ENCODE measurements at places on chromosomes 11 and 22.

- peak; percentile 54 for DNase-seq
Observed at GRCh38 chr11:68076371-68077042, 37.7 kb downstream of the TCIRG1 start.

DNA sequence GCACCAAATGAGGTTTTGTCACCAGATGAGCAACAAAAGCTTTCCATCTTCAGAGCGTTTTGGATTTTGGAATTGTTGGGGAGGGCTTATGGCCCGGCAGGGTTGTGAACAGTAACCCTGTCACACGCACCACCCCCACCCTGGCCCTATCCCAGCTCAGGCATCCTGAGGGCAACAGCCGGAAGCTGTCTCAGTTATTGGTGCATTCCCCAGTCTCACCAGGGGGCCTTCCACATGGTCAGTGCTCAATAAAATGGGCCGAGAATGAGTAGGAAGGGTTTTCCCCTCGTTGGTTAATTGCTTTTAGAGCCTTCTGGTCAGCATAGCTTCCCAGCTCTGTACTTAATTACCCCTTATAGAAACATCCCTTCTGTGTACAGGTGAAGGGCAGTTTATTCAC lies 46.0 kb downstream of the LRP5 start:
- DNase-seq: no peak

- DNase-seq: peak; percentile 33
Observed at GRCh38 chr11:26134481-26135355, 197.2 kb upstream of the ANO3 start.

DNA sequence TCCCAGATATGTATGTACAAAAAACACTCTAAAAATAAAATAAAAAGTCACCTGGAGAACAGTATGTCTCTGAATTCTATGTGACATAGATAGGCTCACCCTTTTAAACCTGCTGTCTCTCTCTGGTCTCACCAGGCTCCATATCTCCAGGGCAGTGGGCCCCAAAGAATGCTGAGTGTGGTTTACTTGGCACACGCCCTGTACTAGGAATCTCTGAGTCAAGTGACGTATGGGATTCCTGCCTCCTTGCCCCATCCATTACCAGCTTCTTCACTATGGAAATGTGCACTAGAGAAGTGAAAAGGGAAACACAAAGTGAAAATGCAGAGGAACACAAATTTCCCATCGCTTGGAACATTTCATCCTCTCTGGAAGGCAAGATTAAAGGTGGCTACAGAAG lies 722.2 kb upstream of the TENM4 start:
- DNase-seq: no peak

DNA sequence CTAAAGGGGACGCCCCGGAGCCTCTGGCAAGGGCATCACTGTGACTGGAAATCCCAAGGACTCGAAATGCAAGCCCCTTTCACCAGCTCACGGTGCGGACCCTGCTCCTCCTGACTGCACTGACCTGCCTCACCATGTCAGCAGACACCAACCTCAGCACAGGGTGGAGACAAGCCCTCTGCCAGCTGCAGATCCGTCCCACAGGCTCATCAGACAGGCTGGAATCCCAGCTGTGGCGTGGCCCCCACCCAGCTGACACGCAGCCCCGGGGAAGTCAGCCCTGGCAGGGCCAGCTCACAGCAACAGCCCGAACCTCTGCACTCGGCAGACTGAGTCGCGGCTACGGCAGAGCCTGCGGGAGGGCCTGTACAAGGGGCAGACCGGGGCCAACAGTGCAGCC lies 36.8 kb downstream of the BRD1 start:
- no peak for DNase-seq

- no peak for DNase-seq
Observed at GRCh38 chr22:44750481-44750880, 1.9 kb upstream of the ARHGAP8 start.

GRCh38 chr11:116334596-116334995 lies 438.2 kb downstream of the BUD13 start:
- no peak for DNase-seq

DNA sequence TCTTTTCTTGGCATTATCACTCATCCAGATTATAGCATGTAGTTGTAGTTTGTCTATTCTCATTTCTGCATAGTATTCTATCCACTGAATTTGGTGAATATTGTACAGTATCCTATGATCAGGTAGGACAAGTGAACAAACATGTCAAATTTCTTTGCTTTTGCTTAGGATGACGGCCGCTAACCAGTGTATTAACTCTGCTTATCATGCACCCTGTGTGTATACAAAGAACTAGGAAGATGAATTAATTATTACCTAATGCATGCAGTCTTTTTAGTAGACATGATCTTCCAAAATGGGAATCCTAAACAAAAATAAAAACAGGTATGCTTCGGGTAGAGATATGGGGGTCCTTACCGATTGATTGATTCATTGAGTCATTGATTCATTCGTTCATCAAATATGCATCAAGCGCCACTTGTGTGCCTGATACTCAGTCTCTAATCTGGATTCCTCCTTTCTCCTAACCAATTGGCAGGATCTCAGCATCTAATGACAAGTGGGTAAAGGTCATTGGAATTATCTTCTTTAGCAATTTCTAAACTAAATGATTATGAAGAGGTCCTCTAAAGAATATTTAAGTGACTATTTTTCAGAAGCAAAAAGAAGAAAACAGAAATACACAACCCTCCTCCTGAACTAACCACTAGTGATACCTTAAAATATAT lies 27.9 kb downstream of the PRDM11 start:
- DNase-seq: no peak

DNA sequence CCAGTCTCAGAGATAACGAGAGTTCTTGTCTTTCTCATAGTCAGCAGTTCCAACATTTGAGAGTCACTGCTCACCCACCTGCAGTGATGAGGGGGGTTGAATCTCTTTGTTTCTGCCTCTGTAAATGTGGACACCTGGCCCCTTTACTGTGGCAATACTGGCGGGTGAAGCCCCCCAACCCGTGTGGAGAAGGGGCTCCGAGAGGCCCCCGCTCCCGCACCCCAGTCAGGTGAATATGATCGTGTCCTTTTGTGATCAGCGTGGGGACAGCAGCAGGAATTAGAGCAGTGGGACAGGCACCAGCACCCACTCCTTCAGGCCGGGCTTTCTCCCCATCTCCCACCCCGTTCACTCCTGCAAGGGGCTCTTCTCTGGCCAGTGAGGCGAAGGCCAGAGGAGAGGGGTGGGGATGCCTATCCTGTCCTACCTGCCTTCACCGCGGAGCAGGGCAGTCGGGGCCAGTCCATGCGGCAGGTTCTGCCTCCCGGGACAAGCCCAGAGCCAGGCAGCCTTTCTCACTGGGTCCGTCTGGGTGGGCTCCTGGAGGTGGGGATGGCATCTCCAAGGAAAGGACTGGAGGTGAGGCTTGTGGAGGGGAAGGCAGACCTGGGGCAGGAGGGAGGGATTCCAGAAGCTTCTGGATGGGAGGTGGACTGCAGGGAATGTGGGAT lies 12.7 kb upstream of the CELSR1 start:
- no peak for DNase-seq

DNA sequence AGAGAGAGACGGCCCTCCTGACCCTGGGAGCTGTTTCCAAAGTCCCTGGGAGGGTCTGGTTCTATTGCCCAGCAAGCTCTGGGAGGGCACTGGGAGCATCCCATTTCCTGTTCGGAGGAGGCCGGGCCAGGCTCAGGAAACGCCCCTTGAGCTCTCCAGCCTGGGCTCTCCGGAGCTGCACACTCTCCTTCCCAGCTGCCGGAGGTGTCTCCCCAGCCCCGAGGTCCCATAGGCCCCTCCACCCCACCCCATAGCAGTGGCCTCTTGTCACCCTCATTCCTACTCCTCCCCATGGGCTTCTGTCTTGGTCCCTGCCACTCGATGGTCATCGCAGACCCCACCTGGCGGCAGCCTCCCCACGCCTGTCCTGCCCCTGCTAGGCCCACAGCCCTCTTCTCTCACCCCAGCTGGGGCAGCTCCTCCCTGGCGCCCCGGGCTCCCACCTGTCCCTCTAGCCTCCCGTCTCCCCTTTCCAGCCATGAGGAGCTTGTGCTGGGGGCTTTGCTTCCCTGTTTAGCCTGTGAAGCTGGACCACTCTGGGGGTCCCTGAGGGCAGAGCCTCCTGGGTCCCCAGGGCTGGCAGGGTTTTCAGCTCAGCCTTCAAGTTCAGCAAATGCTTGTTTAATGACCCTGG lies 2.8 kb downstream of the TSPAN32 start:
- peak; percentile 39 for DNase-seq

GRCh38 chr11:48081151-48082010 lies 101.0 kb downstream of the PTPRJ start:
- DNase-seq: no peak

All from OCI-M1 (cell line).